Fibroblast of upper back skin (primary cell): ENCODE measurements at places on chromosomes 7 and 10.

DNA sequence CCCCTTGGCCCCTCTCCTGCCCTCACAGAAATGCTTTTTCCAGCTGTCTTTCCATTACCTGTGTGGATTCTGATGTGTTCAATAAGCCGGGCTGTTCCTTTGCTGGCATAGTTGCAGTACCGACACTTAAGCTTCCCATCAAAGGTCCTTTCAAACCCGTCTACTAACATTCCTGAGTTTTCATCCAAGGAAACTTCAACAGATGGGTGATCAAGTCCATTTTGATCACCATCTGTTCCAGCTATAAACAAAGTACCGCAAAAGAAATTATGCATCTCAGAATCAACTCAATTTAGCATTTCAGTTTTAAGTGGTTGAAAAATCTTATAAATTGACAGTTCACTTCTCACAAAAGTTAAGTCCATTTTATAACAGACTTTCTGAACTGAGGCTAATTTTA, 12.7 kb downstream of the IKZF5 start:
- DNase-seq: no peak

DNA sequence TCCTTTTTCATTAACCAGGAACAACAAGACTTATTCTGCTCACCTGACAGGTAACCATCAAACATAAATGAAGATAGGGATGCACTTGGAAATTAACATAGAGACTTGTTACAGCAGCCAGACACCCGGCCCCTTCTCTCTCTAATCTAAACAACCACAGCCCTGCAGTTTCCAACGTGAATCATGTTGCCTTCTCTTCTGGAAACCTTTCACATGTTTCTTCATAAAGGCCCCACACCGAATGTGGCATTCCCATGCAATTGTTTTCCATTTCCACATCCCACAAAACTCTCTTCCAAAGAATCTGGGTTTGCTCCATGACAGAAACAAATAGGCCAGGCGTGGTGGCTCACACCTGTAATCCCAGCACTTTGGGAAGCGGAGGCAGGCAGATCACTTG, 15.0 kb upstream of the WDR86 start:
- DNase-seq: no peak

DNA sequence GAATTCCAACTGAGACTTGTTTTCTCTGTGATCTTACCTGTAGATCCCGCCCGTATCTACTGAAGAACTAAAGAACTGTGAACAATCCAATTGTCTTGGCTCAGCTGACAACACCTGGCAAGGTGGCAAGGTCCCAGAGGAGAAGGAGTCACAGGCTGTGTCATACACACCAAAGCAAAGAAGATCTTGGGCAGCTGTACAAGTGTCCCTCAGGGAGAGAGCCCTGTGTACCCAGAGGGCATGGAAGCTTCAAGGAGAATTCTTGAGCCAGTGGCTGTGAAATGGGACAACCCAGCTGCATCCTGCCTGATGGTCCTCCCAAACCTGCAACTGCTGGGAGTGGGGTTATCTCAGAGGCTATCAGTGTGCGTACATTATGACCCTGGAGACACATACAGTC, 46.7 kb upstream of the TECTB start:
- no peak for DNase-seq

DNA sequence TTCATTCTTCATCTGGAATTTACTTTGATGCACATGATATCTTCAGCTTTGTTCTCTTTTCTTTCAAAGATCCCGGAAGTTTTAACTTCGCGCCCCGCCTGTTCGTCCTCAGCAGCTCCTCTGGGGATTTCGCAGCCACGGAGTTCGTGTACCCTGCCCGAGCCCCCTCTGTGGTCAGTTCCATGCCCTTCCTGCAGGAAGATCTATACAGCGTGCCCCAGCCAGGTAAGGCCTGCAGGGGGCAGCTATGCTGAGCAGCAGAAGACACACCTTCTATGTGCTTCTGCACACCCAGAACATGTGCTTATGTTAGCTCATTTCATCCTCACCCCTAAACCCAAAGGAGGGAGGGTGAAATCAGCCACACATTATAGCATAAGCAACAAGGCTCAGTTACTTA, 79.7 kb upstream of the LYZL2 start:
- DNase-seq: no peak

DNA sequence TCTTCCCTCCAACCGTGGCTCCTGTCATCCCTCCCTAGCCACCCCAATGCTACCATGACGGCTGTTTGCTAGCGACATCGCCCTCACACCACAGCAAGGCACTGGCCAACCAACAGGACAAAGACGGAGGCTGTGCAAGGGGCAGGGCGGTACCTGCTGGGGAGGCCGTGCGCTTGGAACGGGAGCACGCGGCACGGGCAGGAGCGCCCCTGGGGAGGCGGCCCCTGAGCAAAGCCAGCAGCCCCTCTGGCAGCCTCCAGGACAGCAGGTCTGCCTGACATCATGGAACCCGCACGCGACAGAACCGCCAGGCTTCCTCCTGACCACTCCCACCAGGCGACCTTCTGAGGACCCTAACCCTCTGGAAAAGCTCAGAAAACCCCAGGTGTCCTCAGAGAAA, 12.7 kb downstream of the MAD1L1 start:
- no peak for DNase-seq

- DNase-seq: peak; percentile 5
Observed at GRCh38 chr10:23530079-23530478, 91.2 kb downstream of the OTUD1 start.

DNA sequence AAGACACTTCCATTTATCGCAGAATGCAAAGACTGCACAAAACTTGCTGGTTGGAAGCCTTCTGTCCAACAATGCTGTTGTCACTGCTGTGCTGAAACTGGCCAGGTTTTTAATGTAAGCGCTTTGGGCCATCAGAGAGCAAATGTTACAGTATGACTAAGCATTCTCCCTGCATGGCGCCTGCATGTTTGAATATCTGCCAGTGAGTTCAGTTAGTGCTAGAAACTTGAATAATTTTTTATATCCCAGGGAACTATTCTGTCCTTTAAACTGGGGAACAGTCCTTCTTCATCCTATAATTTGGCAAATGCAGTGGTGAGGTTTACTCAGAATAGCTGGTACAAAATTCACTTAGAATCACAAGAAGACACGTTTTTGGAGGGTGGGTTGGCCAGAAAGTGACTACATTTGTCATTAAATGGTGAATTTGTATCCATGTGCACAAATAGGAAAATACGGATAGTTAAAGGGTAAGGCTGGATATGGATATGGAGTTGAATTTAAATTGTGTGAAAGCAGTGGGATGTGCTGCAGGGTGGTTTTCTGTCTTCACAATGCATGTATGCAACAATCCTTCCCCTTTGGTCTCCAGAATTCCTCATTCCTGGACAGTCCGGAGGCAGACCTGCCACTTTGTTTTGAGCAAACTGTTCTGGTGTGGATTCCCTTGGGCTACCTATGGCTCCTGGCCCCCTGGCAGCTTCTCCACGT, 1.7 kb downstream of the ABCC2 start:
- DNase-seq: peak; percentile 88

- no peak for DNase-seq
Observed at GRCh38 chr7:101875283-101875846, 57.9 kb downstream of the CUX1 start.

DNA sequence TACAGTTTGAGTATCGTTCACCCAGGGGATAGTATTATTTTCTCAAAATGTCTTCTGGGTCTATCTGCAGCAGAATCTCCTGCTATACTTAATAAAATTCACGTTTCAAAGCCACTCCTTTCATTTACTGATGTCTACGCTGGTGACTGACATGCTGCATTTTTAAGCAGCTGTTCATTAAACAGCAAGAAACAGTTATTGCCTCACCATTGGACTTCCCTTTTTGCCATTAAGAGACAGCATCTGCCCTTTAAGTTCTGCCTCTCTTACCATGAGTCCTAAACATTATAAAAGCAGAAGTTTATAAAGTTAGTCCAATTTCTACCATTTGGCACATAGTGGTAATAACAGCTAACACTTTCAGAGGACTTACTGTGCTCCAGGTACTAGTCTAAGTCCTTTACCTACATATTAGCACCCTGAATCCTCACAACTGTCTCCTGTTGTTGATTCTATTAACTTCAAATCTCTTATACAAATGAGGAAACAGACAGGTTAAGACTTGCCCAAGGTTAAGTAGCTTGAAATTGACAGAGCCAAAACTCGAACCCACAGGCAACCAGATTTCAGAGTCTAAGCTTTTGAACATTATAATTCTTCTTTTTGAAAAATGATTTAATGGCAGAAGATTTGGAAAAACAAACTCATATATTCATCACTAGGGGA, 169.5 kb downstream of the SNX13 start:
- no peak for DNase-seq

- no peak for DNase-seq
Observed at GRCh38 chr10:10865303-10865702, 152.4 kb upstream of the CELF2 start.

DNA sequence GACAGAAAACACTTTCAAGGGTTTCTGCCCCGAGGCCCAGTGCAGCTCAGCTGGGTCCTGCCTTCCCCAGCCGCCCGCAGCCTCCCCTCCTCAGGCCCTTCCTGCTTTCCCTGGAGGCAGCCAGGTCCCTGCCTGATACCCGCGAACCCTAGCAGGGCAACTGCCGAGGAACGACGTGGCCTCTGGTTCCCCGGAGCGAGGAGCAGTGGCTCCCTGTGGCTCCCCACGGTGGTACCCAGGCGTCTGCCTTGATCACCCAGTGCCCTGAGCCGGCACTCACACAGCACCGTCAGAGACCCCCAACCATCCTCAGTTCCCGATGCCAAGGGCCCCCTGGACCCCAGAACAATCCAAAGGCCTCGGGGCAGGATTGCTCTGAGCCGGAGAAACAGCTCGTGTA, 58.3 kb downstream of the CFAP46 start:
- DNase-seq: no peak

DNA sequence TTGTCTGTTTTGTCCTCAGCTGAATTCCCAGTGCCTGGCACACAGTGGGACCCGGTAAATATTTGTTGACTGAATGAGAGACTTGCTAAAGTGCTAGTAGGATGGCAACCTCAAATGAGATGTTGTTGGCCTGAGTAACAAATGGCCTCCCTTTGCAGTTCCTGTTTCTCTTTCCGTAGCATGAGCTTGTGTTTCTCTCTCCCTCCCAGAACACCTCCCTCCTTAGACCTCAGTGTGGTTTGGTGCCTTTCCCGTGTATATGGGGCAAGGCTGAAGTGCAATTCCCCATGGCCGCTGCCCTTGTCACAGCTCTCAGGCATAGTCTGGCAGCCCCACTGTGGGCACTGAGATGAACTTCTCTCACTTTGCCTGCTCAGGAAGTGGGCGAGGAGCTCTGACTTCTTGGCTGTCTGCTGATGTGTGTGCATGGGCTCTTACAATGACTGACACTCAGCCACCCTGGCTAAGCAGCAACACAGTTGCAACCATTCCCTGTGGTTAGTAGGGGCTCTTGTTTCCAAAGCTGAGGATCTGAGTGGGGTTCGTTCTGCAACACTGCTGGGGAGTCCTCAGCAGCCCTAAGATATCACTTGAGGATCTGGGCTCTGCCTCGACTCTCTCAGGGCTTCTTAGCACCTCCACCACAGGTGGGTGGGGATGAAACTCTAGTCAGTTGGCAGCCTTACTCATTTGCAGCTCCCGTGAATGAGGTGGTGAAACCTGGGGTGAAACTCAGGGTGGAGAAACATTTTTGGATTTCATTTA, 136.1 kb downstream of the ICA1 start:
- no peak for DNase-seq

DNA sequence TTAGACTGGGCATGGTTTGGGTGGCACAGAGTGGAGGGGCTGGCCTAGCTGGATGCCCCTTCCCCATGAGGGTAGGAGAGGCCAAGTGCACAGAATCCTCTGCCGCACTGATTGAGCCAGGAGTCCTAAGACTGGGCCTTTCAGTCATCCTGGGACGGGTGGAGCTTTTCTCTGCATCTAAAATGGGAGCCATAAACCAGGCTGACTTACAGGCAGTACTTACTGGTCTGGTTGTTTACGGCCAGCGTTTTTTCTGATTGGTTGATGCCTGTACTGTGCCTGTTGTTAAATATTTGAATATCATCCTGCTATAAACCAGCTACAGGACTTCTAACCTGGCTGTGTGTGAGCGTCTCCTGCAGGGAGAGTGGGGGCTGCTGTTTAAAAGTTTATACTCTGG, 107.8 kb downstream of the CDH23 start:
- no peak for DNase-seq

GRCh38 chr7:46625032-46625431, 704.0 kb upstream of the IGFBP3 start:
- no peak for DNase-seq

DNA sequence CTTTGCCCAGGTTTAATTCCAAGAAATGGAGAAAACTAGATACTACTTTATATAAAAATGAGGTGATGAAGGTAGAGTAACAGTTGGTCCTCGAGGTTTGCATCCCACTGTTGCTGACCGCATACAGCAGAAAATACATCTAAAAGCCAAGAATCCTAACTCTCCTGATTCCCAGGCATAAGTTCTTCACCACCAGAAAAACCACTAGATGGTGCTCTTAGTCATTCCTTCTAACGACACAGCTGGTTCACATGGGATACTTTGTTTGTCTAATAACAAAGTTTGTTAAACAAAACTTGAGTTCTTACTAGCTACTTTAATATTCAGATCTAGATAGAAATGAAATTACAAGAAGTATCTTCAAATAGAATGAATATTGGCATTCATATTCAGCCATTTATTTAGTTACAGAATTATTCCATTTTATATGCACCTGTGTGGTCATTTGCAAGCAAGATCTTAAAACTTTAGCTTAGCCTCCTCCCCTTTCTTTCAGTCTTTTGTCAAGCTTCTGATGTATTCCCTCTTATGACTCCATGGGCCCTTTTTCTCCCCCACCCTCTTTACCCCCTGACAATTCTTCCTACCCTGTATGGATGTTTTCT, 54.1 kb upstream of the CYP26C1 start:
- peak; percentile 59 for DNase-seq

DNA sequence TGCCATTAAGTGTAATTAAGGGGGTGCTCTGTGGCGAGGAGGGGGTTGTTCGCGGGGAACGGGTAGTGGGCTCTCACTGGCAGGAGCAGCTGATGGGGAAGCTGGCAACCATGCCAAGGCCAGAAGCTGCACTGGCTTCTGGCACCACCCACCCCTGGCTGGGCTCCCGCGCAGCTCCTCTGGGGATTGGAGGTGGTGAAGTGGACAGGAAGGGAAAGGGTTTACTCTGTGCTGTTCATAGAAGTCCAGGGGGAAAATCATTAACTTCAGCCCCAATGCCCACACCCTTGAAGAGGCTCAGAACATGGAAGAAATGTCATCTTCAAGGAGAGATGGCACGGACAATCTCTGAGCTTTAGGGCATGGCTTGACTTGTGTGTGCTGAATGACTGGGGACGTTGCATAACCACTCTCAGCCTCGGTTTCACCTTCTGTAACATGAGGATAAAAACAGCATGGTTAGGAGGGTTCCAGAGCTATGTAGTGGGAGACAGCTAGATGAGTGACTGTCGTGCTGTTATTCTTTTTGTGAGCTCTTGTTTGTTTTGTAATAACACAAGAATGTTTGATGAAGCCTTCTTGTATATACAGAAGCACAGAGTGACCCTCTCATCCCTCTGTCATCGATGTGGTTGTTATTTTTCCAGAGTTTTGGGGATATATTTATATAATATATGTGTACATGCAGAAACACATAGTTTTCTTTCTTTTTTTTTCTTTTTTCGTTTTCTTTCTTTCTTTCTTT, 29.9 kb downstream of the KAZALD1 start:
- no peak for DNase-seq
